ENCODE measurements at places on chromosomes 4 and X.

DNA sequence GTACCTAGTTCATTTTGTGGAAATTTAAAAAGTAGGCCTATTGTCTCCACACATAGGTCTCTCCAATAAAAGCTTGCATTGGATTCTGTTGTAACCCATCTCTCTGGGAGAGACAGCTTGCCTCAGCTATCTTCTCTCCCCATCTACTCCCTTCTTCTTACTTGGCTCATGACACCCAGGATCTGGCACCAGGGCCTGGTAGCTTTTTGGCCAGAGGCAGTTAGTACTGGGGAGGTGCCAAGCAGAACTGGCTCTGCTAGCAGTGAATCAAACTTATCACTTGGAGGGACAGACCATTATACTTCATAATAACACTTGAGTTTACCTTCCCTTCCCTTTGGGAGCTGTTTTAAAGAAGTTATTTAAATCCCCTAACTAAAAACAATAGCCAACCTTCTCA is 31.8 kb downstream of the PLAC1 start:
- no peak for DNase-seq
- no peak overlapping the region for H3K4me3 ChIP-seq
- no peaks in the 10 kb centered on the region for H3K36me3 ChIP-seq
- no peaks in the 10 kb centered on the region for H3K27me3 ChIP-seq
- peaks cover 3% of the 10 kb centered on the region for H3K4me1 ChIP-seq
- no peak overlapping the region for H3K27ac ChIP-seq

DNA sequence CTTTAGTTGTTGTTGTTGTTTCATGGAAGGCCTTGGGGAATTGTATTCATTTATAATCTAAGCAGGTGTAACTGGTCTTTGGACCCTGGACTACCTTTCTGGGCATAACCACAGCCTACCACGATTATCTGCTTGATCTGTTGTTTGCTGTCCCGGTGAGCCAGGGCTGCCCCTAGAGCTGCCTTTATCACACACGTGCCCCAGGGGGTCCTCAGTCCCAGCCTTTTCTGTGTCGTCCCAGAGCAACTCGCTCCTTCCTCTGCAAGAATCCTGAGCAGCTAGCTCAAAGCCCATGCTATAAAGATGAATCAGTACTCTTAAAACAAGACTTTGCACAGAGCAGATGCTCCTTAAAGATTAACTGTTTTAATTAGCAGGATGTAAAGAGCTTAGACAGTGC is 273.2 kb downstream of the EVC2 start:
- H3K27me3 ChIP-seq: no peaks in the 10 kb centered on the region
- no peak overlapping the region for H3K27ac ChIP-seq
- no peaks in the 10 kb centered on the region for H3K4me1 ChIP-seq
- H3K4me3 ChIP-seq: no peak overlapping the region
- no peak for DNase-seq
- H3K36me3 ChIP-seq: no peaks in the 10 kb centered on the region

DNA sequence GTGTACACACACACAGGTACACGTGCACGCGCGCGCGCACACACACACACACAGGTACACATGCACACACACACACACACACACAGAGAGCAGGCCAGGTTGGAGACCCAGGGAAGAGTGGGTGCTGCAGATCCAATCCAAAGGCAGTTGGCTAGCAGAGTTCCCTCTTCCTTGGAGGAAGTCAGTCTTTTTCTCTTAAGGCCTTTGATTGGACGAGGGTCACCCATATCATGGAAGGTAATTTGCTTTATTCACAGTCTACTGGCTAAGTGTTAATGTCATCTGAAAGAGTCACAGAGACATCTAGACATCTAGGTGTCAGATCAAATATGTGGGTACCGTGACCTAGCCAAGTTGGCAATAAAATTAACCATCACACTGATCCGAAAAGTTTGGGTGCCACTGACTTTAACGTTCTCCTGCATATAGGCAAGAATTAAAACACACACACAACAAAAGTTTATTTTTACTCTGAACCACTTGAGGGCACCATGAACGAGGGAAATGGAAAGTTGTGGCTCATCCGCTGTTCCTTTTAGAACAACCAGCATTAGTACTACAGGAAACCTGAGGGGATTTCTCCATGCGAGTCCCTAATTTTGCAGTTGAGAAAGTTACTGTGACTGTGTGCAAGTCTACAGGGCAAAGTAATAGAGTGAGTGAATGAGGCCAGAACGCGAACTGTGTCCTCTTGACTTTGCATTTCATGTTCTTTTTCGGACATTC is 66.0 kb upstream of the STOX2 start:
- no peaks in the 10 kb centered on the region for H3K27me3 ChIP-seq
- H3K4me3 ChIP-seq: no peak overlapping the region
- no peaks in the 10 kb centered on the region for H3K4me1 ChIP-seq
- DNase-seq: no peak
- no peaks in the 10 kb centered on the region for H3K36me3 ChIP-seq

DNA sequence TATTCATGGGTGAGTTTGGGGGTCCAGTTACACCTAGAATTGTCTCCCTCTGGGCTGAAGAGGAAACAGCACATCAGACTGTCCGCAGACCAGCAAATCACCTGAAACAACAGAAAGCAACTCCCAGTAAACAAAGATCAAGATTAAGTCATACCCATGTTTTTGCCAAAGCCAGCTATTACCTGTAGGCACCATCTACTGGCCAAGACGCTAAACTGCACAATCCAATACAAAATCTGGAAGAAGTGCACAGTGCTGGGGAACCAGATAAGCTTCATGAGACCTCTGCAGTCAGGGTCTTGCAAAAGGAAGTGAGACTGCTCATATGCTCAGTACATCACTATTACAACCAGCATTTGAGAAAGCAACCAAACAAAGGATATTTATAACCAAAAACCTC is 157.5 kb upstream of the ITM2A start:
- H3K27ac ChIP-seq: no peak overlapping the region
- DNase-seq: no peak
- no peaks in the 10 kb centered on the region for H3K4me1 ChIP-seq
- no peak overlapping the region for H3K4me3 ChIP-seq
- no peaks in the 10 kb centered on the region for H3K27me3 ChIP-seq

DNA sequence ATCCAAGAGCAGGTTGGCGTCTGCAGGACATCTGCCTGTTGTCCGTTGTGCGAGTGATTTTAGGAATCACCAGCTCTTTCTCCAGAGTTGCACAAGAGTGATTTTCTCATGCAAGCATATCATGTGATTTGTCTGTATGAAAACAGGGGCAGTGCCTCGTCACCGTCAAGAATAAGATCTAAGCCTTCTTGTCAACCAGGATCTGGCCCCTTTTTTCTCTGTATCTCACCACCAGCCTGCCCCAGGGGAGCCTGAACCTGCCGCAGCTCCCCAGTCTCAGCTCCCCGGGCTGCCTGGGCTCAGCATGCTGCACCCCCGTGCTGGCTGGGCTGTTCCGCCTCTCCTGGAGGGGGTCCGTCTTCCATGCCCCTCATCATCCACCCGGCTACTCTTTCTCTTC is 90.5 kb downstream of the STOX2 start:
- H3K27me3 ChIP-seq: no peaks in the 10 kb centered on the region
- no peak overlapping the region for H3K27ac ChIP-seq
- H3K4me1 ChIP-seq: peaks cover 3% of the 10 kb centered on the region

DNA sequence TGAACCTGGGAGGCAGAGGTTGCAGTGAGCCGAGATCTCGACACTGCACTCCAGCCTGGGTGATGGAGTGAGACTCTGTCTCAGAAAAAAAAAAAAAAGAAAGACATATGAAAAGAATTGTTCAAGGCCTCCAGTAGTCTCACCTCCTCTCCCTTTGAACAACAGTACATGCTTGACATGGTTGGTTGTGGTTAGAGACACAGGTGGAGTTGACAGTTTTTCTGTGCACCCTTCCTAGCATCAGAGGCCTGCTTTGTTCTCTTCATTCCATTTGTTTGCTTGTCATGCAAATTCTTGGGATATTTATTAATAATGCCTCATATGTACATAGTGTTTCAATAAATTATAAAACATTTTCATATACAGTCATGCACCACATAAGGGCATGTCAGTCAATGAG is 18.3 kb upstream of the PDCL2 start:
- no peaks in the 10 kb centered on the region for H3K36me3 ChIP-seq
- no peaks in the 10 kb centered on the region for H3K27me3 ChIP-seq
- H3K4me1 ChIP-seq: no peaks in the 10 kb centered on the region
- DNase-seq: no peak
- H3K27ac ChIP-seq: no peak overlapping the region

- DNase-seq: no peak
- no peak overlapping the region for H3K27ac ChIP-seq
- no peaks in the 10 kb centered on the region for H3K4me1 ChIP-seq
- H3K36me3 ChIP-seq: no peaks in the 10 kb centered on the region
- H3K4me3 ChIP-seq: no peak overlapping the region
These were observed 358.7 kb upstream of the CTSO start for GRCh38 chr4:156312261-156312847.

DNA sequence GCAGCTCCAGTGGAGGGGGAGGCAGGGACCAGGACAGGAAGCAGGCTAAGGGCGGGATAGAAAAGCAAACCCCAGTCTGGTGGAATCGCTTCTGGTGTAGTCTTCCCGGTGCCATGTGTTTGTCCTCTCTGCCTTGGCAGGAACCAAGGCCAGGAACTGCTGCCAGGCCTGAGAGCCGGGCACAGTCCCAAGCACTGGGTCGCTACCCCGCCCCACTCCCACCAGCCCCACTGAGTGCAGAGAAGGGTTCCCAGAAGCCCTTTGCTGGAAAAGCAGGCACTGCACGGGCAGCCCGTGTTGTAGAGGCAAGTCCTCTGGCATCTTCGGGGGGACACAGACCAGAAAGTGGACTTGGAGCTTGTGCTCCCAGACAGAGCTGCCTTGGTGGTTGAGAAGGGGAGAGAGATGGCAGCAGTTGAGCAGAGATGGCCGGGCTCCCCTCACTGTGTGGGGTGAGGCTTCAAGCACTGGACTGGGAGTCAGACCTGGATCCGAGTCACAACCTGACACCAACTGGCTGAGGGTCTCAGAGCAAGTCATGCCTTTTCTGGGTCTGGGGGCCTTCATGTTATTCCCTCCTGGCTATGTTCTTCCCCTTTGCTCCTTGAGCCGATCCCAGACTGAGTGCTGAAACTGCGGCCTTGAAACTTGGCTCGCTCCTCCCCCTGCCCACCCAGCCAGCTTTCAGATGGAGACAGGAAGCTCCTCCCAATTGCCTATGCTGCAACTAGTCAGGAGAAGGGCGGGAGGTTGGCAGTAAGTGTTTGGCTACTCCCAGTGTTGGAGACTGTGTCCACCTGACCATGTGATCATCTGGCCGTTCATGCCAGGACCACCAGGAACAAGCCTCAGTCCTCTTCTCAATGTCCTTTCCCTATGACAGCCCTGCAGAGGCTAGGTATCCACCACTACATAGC is 59.7 kb upstream of the MTM1 start:
- H3K27ac ChIP-seq: no peak overlapping the region
- no peaks in the 10 kb centered on the region for H3K4me1 ChIP-seq
- DNase-seq: peak; percentile 82
- H3K27me3 ChIP-seq: no peaks in the 10 kb centered on the region
- H3K36me3 ChIP-seq: no peaks in the 10 kb centered on the region

- no peaks in the 10 kb centered on the region for H3K36me3 ChIP-seq
- H3K4me3 ChIP-seq: no peak overlapping the region
- H3K27me3 ChIP-seq: no peaks in the 10 kb centered on the region
- no peak for DNase-seq
These were observed 16.0 kb downstream of the LRBA start for GRCh38 chr4:150999086-150999485.

DNA sequence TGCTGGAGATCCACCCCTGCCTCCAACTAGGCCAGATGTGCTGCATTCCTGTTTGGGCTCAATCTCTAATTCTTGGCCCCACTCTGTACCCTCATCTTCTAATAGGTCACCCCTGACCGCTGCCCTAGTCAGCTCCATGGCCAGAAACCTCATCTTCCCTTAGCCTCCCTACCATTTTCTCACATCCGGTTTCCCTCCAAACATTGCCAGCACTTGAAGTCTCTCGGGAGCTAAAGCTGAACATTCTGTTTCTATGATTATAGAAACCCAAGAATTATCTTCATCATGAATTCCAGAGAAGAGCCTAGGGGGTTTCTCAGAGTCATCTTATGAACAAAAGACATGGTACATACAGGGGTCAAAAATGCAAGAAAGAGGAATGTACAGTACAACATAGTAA is 179.7 kb downstream of the AMELX start:
- H3K4me1 ChIP-seq: peaks cover 4% of the 10 kb centered on the region
- H3K4me3 ChIP-seq: no peak overlapping the region
- no peaks in the 10 kb centered on the region for H3K36me3 ChIP-seq
- no peak overlapping the region for H3K27ac ChIP-seq

DNA sequence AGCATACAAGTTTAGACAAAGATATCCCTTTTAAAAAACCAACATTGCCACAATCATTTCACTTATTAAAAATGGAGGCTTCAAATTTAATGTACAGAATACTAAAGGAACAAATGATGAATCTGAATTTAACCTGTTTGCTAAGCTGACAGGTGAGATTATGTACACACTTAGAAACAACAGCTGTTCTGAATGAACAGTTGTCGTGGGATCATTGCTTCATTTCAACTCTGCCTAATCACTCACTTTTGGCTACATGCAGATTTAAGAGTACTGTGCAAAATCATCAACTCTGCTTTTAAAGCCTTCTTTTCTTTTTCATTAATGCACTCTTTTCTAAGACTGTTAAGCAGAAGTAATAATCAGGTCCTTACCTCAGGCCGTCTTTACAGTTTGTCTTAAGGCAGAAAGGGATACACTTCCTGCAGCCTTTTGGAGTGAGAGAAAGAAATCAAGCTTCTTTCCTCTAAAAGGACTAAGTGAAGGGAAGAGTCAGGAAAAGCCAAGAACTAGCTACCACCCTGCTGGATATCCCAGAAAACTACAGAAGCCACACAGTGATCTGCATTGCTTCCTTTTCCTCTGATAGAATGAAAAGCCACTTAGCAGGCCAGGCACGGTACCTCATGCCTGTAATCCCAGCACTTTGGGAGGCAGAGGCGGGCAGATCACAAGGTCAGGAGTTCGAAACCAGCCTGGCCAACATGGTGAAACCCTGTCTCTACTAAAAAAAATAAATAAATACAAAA is 54.7 kb upstream of the NPNT start:
- no peak overlapping the region for H3K27ac ChIP-seq
- no peak for DNase-seq
- H3K27me3 ChIP-seq: no peaks in the 10 kb centered on the region
- no peaks in the 10 kb centered on the region for H3K36me3 ChIP-seq
- no peak overlapping the region for H3K4me3 ChIP-seq
- H3K4me1 ChIP-seq: no peaks in the 10 kb centered on the region

GRCh38 chr4:65845199-65845773 is 175.0 kb upstream of the EPHA5 start:
- no peaks in the 10 kb centered on the region for H3K27me3 ChIP-seq
- no peaks in the 10 kb centered on the region for H3K36me3 ChIP-seq
- H3K4me1 ChIP-seq: no peaks in the 10 kb centered on the region
- no peak for DNase-seq
- H3K27ac ChIP-seq: no peak overlapping the region

- H3K27me3 ChIP-seq: no peaks in the 10 kb centered on the region
- no peaks in the 10 kb centered on the region for H3K36me3 ChIP-seq
- DNase-seq: no peak
These were observed 159.2 kb upstream of the CPEB2 start for GRCh38 chr4:14842964-14843630.

DNA sequence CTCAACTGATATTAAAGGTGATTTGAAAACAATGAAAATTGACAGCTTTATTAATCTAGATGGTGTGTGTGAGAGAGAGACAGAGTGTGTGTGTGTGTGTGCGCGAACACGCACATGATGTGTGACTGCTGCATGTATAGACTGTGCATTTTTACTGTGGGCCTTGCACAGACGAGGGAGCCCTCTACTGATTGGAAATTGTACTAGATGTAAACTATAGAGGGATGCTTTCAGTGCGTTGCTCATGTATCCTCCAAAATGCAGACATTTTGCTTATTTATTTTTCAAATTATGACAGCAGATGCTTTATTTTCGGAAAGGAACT is 168.4 kb upstream of the GK2 start:
- H3K4me3 ChIP-seq: no peak overlapping the region
- DNase-seq: no peak
- H3K36me3 ChIP-seq: no peaks in the 10 kb centered on the region
- no peak overlapping the region for H3K27ac ChIP-seq
- H3K4me1 ChIP-seq: peaks cover 7% of the 10 kb centered on the region

Data from aorta (tissue), 5 donors.